ENCODE measurements at places on chromosomes 4 and X.
A peak's percentile ranks its signal among the peaks of the same experiment; 100 is the strongest.

- DNase-seq: no peak
Observed at GRCh38 chr4:158811216-158811540, 42.4 kb downstream of the FNIP2 start.

- DNase-seq: no peak
Observed at GRCh38 chr4:48668254-48669017, 111.6 kb downstream of the FRYL start.

GRCh38 chrX:118637997-118638396, 89.4 kb upstream of the IL13RA1 start:
- no peak for DNase-seq

DNA sequence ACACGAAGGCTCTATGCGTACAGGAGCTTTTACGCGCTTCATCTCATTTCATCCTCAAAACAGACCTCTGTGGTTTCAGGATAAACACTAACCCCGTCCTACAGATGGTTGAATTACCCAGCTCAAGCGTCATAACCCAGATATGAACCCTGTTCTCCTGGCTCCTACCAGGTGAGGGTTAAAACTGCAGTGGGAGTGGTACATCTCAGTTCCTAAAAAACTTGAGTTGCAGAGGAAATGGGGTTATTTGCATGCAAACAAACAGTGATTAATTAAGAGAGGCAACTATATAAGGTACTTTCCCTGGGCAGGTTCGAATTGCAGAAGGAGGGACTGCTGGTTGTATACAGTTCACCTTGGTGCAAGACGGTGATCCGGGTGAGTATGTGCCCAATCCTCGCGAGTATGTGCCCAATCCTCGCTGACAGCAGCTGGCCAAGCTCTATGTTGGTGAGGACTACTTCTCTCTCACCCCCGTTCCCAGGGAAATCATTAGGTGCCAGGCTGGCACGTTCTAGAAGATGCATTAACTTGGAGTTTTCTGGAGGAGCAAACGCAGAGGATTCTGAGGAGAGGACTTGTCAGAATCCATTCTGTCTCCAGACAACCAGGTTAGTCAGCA, 72.6 kb downstream of the FHDC1 start:
- DNase-seq: no peak

DNA sequence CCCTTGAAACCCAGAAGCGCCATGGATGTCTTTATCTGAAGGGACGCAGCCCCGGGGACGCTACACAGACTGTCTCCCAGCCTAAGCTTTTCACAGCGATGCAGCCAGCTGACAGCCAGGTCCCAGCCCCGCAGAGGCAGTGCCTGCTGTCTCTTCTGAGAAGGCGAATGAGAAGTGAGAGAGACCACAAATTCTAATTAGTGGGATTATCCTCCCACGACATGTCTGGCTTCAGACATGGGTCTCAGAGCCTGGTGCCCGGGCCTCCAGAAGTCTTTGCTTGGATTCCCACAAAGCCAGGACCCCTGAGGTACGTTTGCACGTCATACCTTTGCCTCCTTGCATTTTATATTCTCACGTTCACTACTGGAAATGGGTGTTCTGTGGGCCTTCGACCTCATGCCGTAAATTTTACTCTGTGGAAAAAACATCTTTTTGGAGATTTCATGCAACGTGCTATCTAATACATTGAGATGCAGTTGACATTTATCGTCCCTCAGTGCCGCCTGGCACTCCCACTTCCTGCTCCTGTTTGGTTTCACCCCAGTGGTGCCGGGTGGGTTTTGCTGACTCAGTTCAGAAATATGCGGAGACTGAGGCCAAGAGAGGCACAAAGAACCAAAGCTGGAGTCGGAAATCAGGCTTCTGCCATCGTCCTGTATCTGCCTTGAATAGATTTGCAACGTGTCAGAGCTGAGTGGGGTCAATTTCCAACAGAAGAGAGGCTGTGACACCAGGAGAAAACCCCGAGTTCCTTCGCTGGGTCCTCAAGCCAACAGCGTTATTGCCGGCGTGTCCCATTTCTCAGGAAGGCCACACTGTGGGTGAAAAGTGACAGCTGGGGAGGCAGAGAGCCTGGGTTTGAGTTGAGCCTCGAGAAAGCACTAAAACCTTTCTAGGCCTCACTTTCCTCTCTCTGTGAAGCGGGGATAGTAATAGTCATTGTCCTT, 114.4 kb downstream of the STK32B start:
- DNase-seq: no peak

- DNase-seq: no peak
Observed at GRCh38 chr4:183906739-183907651, 1.9 kb downstream of the STOX2 start.

DNA sequence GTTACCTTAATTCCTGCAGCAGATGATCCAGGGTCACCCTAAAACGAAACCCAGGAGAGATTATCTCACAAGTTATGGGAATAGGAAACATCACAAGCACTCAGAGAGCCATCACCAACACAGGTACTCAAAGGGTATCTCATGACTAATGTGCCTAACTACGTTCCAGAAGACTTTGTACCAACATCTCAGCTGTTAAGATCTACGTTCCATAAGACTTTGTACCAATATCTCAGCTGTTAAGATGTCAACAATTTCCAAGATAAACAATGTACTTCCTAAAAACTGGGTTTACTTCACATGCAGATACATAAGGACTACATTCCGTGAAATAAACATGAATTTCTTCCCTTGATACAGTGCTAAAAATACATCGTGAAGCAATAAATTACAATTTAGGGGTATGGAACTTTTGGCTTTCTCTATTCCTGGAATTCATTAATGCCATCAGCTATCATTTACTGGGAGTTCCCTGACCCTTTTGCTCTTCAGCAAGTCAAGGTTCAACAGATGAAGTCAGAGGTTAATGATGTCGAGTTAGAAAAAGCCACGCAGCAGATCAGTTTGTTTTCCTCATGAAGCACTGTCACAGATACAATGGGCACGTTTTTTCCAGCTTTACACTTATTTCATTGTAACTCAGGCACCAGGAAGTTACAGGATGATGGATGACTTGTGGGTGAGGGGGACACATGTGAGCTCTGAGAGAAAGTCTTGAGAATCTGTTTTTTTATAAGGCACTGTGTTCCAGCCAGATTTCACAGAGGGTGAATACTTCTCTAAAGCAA, 127.0 kb upstream of the ETNPPL start:
- DNase-seq: no peak

DNA sequence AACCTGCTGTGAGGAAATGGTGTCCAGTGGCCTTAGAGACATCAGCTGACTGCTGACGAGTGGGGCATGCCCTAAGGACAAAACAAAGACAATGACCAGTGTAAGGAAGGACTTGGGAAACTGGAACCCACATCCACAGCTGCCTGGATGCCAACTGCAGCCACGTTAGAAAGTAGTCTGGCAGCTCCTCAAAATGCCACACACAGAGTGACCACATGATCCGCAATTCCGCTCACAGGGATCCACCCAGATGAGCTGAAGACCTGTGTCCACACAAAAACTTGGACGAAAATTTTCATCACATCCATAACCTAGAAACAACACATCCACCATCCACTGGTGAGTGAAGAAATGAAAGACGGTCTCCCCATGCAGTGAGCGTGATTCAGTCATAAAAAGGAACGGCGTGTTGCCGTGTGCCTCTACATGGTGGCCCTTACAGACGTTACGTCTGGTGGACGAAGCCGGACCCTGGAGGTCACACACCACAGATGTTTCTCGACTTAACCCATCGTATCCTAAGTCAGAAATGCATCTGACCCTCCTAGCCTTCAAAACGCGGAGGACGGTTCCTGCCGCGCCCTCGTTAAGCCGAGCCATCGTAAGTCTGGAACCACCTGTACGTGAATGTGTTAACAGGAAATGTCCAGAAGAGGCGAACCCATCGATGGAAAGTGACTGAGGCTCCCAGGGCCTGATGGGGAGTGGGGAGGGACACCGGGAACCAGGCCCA, 40.6 kb upstream of the MXD4 start:
- no peak for DNase-seq

DNA sequence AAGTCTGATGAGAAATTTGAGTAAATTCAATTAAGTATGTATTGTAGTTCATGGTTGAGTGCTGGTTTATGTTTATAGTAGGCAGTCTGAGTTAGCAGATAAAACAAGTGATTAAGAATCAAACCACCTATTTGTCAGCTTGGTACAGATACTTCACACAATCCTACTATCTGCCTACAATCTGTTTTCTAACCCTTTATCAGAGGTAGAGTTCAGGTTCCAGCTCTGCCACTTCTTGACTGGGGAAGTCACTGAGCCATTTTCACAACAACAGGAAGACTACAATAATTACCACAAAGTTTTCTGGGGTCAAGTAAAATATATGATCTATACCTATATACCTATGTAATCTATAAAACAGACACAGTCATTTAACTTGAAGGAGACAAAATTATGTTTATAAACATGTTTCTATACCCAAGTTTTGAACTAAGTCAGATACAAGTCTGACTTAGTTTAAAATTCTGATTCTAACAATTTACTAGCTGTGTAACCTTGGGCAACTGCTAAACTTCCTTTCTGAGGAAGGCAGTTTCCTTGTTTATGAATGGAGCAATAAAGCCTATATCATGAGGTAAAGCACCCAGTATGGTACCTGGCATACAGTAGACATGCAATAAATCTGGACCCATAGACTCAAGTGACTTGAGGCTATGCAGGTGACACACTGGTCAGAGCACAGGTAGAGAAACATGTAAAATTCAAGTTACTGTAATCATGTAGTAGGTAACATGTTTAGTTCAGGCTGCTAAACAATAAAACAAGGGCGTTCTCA, 37.2 kb upstream of the BDH2 start:
- DNase-seq: no peak

DNA sequence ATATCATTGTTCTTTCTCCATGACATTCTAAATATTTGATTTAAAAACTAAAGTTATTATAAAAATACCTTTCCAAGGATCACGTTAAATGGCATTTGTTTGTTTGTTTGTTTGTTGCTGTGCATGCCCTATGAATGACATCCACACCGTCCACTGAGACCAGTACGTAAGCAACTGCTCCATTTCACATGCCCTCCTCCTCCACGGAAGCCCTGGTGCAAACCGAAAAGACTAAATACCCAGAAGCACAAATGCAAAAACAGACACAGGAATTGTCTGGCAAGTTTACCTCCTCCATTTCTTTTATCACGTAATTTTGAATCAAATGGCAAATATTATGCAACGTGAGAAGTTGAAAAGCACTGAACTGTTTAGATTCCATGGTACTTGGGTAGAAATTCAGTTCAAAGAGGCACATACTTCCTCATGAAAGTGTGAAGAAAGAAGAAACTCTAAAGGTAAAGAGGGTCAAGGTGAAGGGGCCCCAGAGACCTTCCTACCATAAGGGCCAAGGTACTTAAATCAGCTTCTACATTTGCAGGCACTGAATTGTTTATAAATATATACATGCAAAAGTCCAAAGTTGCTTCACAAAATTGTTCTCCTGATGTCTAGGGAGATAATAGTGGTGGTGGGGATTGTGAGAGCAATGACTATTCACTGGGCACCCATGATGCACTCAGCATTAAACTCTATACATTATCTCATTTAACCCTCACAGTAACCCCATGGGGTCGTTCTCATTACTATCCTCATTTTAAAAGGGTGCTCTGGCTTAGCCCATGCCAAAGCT, 23.4 kb downstream of the IRF2 start:
- no peak for DNase-seq

GRCh38 chr4:174554231-174554728, 32.0 kb upstream of the HPGD start:
- no peak for DNase-seq

- DNase-seq: no peak
Observed at GRCh38 chr4:91057871-91058270, 930.7 kb downstream of the CCSER1 start.

- peak; percentile 14 for DNase-seq
Observed at GRCh38 chr4:76251441-76252270, at the start of gene FAM47E. Gene FAM47E (plus strand): TSS chr4:76251721. CDS start chr4:76251747, 26 bp downstream.

All from fibroblast of the conjunctiva (primary cell).